Left ventricle myocardium inferior (tissue), 1 donor: ENCODE measurements at places on chromosomes 1 and 21.

DNA sequence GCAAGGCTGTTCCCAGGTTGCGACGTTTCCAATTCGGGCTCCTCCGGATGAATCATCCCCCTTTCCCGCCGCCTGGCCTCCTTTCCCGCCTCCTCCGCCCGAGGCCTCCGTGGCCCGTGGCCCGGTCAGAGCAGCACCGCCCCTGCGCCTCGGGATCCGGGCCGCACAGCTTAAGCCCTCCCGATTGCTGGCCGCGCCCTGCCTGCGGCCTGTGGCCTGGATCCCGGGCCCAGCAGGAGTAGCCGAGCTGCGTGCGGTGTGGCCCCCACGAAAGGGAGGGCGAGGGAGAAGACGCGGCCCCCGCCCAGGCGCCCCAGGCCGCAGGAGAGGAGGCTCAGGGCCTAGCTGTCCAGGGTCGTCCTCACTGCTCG is 1.0 kb downstream of the TMEM200B start:
- DNase-seq, result peak; percentile 69

- no peak for DNase-seq
Observed at GRCh38 chr1:151947140-151947539, 37.8 kb upstream of the THEM4 start.

GRCh38 chr1:197916500-197916983 is 630 bp upstream of the LHX9 start:
- no peak for DNase-seq

DNA sequence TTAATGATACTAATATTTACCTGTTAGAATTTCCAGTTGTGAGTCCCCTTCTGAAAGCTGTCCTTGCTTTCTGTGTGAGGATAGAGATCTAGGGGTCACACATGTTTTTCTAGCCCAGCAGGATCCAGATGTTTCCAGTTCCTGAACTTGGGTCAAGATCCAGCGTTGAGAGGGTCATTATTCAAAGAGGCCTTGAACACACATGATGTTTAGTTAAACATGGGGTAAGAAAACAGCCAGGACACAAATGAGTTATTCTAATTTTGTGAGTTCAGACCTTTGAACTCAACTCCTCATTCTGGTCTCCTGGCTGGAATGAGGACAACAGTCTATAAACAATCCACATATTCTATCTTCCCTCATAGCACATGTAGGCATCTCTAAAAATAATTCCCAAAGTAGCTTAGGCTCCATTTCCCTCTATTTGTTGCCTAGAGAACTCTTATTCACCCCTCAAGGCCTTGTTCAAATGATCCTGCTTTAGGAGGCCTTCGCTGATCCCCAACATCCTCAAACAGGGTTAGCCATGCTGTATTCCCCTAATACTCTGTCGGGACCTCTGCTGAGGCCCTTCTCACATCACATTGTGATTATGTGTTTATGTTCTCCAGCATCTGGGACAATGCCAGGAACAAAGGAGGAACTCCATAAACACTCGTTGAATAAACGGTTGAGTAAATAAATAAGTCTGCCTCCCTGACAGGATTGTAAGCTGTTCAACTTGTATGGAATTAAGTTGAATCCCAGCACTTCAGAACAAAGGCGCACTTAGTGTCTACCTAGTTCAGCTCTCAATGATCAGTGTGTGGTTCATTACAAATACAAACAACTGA is 15.0 kb upstream of the KCNN3 start:
- no peak for DNase-seq

- DNase-seq, result no peak
Observed at GRCh38 chr1:5551274-5551975, 440.8 kb downstream of the NPHP4 start.
